ENCODE measurements at places on chromosomes 16 and 17. TPM values are rescaled to one million over a fixed set of nuclear protein-coding genes. Genes with fewer than 3 reads are reported as not detected.

- DNase-seq: no peak
These were observed 7.2 kb downstream of the TIMM22 start for GRCh38 chr17:1003972-1004768.

- no peak for DNase-seq
These were observed 873 bp downstream of the PSME3IP1 start for GRCh38 chr16:57184887-57185445.

Gene SRRM2
- 77.1 TPM for total RNA-seq

DNA sequence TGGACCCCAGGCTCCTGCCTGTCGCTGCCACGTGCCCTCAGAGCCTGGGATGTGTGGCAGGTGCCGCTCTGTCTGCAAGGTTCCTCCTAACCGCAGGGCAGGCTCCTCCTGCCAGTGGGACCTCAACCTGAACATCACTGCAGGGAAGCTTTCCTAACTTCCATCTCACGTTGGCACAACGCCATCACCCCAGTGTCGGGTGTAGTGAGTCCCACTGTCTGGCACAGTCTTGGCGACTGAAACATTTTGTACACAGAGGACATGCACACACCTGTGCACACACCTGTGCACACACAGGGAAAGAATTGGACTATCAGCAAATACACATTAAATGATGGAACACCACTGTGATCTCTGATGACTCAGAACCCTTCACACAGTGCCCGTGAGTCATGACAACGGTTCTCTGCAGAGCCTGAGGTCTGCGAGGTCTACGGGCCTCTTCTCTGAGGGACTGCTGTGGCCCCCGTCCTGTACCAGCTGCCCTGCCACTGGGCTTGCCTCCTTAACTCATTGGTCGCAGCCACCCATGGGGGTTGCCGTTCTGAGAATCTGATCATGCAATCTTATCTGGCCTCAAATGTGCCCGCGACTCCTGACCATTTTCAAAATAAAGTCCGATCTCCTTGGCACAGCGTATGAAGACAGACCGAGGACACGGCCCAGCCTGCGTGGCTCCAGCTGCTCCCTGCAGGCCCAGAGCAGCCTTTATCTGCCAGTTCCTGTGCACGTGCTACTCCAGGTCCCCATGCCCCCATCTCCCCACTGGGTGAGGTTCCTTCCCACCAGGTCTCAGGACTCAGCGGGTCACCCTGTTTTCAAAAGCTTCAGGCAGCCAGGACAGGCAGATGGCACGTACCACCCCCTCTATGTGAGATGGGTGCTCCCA lies 7.6 kb downstream of the CCDC57 start:
- DNase-seq: peak; percentile 60

DNA sequence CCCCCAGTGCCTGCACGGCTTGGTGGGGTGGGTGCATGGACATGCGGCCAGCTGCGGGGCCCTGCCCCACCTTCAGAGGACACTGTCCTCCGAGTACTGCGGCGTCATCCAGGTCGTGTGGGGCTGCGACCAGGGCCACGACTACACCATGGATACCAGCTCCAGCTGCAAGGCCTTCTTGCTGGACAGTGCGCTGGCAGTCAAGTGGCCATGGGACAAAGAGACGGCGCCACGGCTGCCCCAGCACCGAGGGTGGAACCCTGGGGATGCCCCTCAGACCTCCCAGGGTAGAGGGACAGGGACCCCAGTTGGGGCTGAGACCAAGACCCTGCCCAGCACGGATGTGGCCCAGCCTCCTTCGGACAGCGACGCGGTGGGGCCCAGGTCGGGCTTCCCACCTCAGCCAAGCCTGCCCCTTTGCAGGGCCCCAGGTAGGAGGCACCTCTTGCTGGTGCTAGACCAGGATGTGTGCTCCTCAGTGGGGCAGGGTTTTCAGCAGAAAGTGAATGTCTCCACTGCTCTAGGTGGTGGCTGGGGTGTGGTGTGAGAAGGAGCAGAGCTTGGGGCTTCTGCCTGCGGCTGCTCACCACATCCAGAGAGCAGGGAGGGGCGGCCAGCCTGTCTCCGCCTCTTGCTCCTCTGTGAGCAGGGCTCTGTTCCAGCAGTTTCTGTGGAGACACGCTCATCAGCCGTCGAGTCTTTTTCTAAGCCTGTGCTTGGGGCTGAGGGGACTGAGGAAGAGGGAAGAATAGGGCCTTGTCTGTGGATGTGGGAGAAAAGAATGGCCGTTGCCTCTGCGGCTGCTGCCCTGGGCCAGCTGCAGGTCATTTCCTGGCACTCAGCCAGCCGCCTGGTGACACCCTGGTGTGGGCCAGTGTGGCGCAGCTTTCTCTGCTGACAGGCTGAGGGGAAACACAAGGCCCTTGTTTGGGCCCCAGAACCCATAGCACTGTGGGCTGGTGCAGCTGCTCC lies 2.2 kb downstream of the ZNF276 start:
- peak; percentile 35 for DNase-seq

- DNase-seq: no peak
These were observed 144.7 kb downstream of the ENGASE start for GRCh38 chr17:79219208-79219935.

- no peak for DNase-seq
These were observed 67.5 kb upstream of the KCTD5 start for GRCh38 chr16:2614761-2615191.

DNA sequence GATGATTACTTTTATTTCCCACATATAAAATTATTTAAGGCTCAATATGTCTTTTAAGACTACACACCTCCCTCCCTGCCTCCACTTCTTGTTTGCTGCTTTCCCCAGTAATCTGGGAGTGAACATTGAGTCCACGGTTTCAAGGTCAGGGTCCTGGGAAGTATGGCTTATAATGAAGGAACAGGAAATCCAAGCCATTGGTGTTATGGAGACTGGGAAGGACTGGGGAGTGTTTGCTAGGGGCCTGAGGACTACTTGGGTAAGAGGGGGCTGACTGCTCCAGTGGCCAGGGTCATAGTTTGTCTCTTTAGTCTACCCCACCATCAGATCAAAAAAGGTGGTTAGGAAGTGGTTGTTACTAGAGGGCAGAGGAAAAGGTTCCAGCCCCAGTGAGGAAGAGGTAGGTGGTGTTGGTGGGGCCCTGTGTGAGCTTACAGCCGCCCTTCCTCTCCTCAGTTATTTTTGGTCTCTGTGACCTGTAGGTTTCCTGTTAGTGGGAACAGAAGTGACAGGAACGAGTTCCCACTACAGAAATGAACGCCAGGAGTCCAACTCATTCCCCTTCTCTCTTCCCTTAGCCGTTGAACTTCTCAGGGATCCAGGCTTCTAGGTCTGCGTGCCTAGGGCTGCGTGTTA lies 742 bp upstream of the SLC16A13 start:
- no peak for DNase-seq

DNA sequence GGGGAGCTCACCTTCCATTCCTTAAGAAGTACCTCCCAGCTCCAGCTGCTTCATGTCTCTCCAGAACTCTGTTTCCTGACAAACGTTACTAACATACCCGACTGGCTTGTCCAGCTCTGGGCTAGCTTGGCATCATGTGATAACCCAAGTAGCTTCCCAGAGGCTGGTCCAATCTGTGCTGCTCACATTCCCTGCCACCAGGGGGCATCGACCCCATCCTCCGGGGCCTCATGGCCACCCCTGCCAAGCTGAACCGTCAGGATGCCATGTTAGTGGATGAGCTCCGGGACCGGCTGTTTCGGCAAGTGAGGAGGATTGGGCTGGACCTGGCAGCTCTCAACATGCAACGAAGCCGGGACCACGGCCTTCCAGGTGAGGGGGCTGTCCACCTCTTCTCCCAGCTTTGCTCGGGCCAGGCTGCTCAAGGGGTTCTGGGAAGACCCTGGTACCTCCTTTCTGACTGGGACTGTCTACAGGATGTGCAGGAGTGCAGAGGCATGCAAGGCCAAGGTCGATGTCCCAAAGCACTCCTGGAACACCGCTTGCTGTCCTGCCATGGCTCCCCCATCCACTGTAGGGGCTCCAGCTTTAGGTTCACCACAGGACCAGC lies 7.6 kb downstream of the EPX start:
- DNase-seq: peak; percentile 26

Gene C1QTNF1
- 42.1 TPM for total RNA-seq

GRCh38 chr16:89434490-89434889 lies 55.9 kb downstream of the ANKRD11 start:
- no peak for DNase-seq

Gene CALB2
- total RNA-seq: 0.36 TPM

Gene ITGB4
- total RNA-seq: 0.09 TPM

GRCh38 chr17:72671016-72671415 lies 421.5 kb downstream of the SLC39A11 start:
- DNase-seq: no peak

- DNase-seq: no peak
These were observed 5.6 kb upstream of the COG1 start for GRCh38 chr17:73187203-73187769.

DNA sequence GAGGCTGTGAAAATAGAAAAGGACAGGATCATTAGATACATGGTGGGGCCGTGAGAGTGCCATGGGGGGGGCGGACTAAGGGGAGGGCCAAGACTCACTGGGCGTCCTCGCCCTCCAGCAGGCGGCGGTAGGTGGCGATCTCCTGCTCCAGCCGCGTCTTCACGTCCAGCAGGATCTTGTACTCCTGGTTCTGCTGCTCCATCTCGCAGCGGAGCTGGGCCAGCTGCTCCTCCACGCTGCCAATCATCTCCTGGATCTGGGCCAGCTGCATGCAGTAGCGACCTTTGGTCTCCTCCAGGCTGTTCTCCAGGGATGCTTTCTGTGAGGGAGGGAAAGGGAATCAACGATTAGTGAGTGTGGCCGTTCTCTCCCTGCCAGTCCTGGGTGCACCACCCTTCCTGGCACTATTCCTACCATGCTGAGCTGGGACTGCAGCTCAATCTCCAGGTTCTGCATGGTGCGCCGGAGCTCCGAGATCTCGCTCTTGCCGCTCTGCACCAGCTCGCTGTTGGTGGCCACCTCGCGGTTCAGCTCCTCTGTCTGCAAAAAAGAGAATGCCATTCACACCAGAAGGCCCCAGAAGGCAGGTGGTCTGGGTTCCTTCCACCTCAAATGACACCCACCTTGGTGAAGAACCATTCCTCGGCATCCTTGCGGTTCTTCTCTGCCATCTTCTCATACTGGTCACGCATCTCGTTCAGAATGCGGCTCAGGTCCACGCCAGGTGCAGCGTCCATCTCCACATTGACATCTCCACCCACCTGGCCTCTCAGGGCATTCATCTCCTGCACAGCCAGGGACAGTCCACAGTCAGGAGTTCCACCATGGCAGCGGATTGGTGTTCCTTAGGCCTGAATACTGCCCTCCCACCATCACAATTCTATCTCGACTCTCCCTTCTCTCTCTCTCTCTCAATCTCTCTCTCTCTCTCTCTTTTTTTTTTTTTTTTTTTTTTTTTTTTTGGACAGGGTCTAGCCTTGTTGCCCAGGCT lies 3.3 kb downstream of the KRT14 start:
- no peak for DNase-seq

DNA sequence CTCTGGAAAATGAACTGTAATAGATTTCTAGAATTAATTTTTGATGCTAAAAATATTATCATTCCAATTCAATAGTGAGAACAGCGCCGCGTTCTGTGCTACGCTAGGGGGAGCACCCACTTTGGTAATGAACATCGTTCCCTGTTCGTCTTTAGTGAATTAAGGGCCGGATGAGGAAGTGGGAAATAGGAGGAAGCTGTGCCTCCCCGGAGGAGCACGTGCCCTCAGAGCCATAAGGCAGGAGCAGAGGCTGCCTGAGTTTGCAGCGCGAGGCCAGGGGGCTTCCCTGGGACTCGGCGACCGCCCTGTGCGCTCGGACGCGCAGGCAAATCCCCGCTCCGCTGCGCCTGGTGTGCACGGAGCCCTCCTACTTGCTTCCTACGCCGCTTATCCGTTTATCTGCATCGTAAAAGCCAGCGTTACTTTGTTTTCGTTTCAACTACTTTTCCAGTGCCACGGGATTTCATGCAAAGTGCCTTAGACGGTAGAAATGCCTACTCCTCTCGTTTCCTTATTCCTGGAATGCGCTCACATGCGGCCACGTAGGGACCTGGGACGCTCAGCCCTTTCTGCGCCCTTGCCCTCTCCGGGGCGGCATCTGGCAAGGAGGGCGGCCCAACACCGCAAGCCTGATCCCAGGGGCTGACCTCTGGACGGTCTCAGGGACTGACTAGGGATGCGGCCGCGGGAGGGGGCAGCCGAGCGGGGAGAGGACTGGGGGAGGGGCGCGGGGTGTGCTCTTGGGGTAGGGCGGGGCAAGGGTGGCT lies 76.4 kb downstream of the KCNJ12 start:
- DNase-seq: peak; percentile 79

GRCh38 chr16:77207030-77207429 lies 7.8 kb downstream of the SYCE1L start:
- no peak for DNase-seq

DNA sequence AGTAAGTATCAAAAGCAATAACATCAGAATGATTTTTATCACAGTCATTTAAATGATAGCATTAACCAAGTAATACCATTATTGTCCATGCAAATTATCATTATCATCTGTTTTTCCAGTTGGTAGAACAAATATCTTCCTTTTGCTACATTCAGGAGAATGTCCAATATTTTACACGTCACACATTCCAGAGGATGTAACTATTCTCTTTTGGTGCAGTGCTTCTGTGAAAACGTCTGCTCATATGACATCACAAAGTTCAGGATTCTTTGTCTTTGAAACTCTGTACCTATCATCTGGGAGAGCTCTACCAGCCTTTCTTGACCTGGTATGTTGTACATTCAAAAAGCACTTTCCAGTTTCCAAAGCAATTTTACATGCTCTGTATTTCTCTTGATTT lies 40.2 kb upstream of the PITPNM3 start:
- DNase-seq: no peak

All from fibroblast of the aortic adventitia (primary cell).